Stimulated activated CD8-positive, alpha-beta memory T cell treated with anti-CD3 and anti-CD28 coated beads, Interleukin-15, amount 100 ng/mL, for 48 hours (primary cell): ENCODE measurements at places on chromosomes 2 and 18.

- DNase-seq = no peak
Observed at GRCh38 chr18:36389811-36390581, 92.5 kb downstream of the FHOD3 start.

GRCh38 chr2:58110765-58111164 lies 64.2 kb downstream of the VRK2 start:
- no peak for DNase-seq

GRCh38 chr2:234308813-234309195 lies 188.1 kb downstream of the ARL4C start:
- peak; percentile 64 for DNase-seq

DNA sequence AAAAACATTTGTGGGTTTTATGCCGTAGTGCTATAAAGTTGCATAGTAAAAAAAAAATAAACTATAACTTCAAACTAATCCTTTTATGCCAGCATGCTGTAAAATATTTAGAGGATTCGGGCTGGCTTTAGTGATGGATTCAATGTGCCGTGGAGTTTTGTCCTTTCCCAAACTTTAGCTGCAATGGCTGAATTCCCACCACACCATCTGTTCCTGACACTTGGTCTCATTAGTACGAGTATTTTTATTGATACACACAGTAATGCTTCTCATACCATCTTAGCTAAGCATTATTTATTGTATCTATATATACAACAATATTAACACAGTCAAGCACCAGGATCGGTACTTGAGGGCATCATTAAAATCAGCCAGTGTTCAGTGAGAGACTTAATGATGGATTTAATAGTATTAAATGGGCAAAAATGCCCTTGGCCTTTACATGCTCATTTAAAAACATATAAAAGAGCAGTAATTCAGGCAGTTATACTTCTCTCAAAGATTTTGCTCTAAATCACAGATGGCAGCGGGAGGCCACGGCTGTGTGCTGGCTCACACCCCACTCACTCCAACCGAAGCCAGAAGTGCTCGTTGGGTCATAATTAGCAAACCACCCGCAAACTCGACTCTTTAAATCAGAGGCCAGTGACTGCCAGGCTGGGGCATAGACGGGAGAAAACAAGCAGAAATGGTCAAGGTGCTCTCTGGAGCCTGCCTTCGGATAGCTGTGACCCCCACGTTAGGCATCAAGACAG lies 297.0 kb upstream of the REV1 start:
- no peak for DNase-seq

GRCh38 chr2:187393211-187393610 lies 54.8 kb downstream of the CALCRL start:
- no peak for DNase-seq

- no peak for DNase-seq
Observed at GRCh38 chr2:88696611-88697010, 5.1 kb downstream of the RPIA start.

- DNase-seq = no peak
Observed at GRCh38 chr2:136207665-136208064, 89.7 kb upstream of the CXCR4 start.

DNA sequence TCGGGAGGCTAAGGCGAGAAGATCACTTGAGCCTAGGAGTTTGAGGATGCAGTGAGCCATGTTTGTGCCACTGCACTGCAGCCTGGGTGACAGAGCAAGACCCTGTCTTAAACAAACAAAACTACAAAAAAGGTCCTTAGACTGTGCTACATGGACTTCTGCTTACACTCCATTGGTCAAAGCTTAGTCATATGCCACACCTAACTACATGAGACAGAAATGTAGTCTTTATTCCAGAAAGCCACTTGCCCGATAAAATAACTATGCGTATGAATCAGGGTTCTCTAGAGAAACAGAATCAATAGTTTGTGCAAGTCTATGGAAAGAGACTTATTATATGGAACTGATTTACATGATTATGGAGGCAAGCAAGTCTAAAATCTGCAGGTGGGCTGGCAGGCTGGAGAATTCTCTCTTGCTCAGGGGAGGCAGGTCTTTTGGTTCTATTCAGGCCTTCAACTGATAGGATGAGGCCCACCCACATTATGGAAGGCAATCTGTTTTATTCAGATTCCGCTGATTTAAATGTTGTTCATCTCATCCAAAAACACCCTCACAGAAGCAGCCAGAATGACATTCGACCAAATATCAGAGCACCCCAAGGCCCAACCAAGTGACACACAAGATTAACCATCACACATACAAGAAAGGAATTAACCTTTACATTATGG lies 114.4 kb upstream of the SIX2 start:
- DNase-seq = no peak

GRCh38 chr2:227388537-227389011 lies 825 bp upstream of the SCYGR1 start:
- no peak for DNase-seq

DNA sequence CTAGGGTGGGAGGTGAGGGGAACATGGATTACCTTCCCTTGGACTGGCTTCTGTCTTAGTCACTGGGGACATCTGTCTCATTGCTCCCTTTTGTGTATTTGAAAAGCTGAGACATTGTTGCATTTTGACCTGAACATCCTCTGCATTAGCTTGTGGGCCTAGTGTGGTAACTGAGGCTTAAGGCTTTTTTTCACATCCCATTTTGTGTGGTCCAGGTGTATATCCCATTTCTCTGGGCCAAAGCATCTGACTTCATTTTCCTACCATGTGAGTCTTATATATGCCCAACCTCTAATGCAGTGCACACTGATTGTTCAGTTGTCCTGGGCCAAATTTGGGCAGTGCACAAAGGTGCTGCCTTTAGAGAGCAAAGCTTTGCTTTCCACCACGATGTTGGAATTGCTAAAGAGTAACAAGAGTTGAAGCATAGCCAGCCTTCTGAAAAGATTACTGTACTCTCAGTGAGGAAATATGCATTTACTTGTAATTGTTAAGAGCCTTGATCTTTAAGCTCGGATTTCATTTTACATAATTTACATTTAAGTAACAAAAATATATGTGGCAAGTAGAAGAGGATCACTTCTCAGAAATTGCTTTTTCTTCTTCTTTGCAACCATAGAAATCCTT lies 13.3 kb downstream of the PRKCE start:
- DNase-seq = no peak

- no peak for DNase-seq
Observed at GRCh38 chr2:139825726-139826125, 1045.5 kb upstream of the NXPH2 start.

- peak; percentile 31 for DNase-seq
Observed at GRCh38 chr2:85707304-85707703, 13.1 kb downstream of the GNLY start.

DNA sequence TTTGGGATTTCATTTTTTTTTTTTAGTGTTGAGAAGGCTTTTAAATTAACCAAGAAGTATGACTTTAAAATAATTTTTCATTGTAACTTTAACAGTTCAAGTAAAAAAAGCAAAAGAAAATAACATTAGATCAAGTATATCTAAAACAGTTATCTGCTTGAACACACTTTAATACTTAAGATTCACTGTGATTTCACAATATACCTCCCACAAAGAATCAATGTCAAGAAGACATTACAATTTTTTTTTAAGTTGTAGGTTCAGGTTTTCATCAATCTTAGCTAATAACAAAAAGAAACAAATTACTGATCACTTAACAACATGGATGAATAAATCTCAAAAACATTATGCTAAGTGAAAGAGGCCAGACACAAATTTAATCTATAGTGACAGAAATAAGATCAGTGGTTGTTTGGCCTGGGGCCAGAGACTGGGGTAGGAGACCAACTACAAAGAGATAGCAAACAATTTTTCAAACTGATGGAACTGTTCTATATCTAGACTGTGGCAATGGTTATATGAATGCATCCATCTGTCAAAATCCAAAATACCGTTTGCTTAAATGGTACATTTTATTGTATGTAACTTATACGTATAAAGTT lies 74.8 kb upstream of the FRZB start:
- DNase-seq = no peak

GRCh38 chr2:158207354-158207753 lies 105.7 kb downstream of the UPP2 start:
- DNase-seq = no peak

- DNase-seq = peak; percentile 78
Observed at GRCh38 chr2:43136876-43137275, 89.5 kb downstream of the ZFP36L2 start.

DNA sequence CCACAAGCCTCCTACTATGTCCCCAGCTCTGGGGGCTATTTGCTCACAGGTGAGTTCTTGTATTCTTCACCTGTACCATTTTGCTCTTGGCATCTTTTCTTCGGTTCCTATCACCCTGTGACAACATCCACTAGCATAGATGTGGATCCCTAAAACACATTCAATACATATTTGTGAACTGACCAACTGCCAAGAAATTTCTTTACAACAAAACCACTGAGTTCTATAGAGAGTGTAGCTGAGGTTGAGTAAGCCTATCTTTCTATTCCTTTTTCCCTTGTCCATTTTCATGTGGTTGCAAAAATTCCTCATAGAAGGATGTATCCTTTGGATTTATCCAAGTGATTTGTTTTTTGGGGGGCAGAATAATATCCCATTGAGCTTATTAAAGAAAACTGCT lies 192.7 kb upstream of the ITGA4 start:
- DNase-seq = no peak

- no peak for DNase-seq
Observed at GRCh38 chr18:332007-332406, 64.2 kb upstream of the THOC1 start.

GRCh38 chr18:8626414-8627106 lies 17.3 kb downstream of the RAB12 start:
- no peak for DNase-seq

DNA sequence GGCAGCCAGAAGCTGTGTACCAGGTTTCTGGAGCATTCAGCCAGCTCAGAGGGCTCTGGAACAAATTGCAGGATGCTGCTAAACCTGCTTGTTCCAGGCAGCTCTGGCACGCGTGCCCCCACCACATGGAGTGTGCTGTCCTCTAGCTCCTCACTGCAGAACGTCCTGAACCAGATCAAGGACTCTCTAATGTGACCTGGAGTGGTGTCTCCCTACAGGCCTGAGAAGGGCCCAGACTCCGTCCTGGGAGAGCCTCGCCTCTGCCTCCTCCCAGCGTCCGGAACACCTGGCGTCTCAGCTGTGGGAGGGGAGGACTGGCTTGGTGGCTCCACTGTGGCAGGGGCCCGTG lies 115.6 kb upstream of the GPC1 start:
- DNase-seq = no peak

DNA sequence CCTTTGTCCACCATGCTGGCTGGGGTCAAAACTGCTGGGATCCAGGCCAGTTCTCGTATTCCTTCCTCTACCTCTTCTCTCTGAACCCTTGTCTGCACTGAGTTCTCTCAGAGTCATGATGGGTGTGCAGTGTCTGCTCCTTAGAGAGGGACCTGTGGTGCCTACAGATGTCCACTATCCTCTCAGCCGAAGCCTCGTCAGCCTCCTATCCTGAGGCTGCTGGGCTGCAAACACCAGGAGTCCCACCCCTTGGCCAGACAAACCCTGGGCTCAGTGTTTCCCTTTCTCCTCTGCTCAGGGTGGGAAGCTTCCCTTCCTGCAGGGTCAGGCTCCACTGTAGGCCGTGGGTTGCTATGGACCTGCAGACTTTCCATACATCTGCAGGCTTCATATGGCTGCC lies 2.3 kb downstream of the INPP5D start:
- no peak for DNase-seq

DNA sequence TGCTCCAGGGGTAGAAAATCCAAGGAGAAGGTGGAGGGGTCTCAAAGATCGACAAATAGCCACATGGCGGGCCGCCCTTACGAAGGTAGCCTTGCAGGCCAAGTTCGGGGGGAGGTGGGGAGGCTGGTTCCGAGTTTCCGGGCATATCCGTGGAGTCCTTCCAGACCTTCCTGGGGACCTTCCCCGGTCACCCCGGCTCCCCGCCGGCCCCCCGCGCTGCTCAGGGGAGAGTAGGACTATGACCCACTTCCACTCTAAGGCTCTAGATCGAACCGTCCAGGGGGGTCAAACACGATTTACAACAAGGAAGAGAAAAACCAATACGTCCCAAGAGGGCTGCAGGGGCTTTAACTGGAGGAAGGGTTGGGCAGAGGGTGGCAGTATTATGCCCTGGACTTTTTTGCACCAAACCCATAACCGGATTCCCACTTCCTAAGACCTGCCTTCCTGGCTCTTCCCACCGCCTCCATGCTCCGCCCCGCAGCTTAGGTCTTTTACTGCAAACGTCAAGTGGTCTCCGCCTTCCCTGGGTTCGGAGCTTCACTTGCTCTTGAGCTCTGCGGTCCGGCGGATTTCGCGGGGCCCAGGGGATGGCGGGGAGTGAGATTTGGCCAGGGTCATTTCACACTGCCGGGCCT lies 779 bp upstream of the LYPD6 start:
- no peak for DNase-seq

DNA sequence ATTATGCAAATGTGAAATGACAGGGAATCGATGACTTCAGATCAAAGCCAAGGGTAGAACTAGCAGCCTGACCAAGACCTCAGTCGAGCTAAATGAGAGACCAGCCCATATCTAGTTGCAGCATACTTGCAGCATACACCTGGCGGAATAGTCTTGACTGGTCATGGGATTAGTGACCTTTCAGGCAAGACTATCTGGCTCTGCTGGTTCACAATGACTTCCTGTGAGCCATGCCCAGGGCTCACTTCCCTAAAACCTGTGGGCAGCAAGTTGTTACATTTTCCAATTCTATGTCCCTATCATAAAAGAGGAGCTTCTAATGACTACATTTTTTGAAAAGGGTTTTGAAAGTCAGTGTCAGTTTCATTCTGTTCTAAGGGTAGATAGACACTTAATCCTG lies 1624.9 kb upstream of the CELF4 start:
- DNase-seq = no peak

DNA sequence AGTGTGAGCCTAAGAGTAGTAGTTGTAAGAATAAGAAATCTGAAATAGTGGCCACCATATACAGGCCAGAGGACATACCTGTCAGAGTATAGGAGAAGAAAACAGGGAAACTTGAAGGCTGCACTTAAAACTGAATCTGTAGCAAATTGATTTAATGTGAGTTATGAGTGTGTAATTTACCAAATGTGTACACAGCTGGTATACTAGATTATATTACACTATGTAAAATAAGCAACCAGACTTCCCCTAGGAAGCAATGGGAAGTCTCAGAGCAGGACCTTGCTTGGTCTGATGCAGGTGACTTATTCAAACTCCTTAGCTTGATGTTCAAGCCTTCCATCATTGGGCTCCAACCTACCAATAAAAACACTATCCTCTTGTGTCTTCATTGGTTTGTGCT lies 17.3 kb upstream of the EPC2 start:
- DNase-seq = no peak

DNA sequence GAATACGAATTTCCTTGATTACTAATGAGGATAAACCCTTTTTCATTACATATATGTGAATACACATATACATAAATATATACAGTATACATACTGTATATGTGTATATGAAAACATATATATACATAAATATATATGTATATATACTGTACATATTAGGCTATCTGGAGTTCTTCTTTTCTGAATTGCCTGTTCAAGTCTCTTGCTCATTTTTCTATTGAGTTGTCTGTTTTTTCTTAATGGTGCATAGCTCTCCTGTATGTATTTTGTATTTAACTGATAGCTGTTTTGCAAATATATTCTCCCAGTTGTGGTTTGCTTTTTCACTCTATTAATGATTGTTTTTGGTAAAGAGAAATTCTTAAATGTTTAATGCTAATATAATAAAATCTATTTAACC lies 8.9 kb upstream of the GCFC2 start:
- no peak for DNase-seq
